CD8-positive, alpha-beta memory T cell (primary cell): ENCODE measurements at places on chromosomes 4 and X. TPM values are rescaled to one million over a fixed set of nuclear protein-coding genes. Genes with fewer than 3 reads are reported as not detected.

DNA sequence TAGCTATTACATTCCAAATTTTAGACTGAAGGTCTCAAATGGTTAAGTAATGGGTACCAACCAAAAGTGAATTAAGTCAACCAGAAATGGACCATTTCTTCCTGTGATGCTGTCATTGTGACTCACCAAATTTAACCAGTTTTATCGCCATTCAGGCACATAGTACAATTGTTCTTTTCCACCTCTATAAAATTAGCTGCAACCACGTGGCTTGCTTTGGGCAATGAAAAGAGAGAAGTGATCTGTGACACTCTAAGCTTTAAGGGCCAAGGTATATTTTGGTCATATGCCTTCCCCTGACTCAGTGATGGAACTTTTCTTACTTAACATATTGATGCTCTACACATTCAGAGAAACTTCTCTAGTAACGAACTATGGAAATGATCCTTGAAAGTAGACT is 20.3 kb upstream of the PHF8 start:
- no peak overlapping the region for H3K4me3 ChIP-seq
- no peaks in the 10 kb centered on the region for H3K27me3 ChIP-seq

DNA sequence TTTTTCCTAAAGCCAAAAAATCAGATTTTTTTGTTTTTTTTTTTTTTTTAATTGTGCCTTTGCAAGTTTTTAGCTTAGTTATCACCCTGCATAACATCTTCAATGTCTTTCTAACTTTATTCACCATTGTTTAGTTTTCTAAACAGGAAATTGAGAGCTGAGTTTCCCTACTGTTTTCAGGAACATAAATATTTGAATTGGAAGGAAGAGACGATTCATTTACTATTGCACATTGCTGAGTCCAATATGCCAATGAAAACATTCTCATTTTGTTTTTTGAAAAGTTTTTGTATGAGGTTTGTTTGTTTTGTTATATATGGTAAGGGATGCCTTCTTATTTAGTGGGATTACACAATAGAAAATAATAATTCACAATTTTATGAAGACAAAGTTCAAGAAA is 148.4 kb downstream of the ANKRD50 start:
- H3K36me3 ChIP-seq: no peaks in the 10 kb centered on the region
- no peaks in the 10 kb centered on the region for H3K4me1 ChIP-seq
- DNase-seq: no peak

DNA sequence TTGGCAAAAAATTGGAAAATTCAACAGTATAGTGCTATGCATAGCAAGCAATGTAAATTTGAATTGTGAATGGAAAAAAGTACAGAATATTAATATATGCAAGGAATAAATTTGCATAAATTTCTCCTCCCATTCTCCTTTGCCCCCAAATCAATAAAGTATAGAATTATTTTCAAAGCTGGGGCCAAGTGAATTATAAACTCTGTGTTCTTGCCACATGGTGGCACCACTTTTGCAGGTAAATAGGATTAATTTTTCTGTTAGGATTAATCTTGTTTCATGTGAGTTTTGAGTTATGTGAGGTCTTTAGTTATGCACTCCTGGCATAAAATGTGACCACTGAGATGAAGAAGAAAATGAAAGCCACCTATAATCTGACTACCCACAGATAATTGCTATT is 19.9 kb downstream of the COPS4 start:
- peaks cover 28% of the 10 kb centered on the region for H3K36me3 ChIP-seq
- H3K27ac ChIP-seq: no peak overlapping the region
- H3K4me3 ChIP-seq: no peak overlapping the region
- no peaks in the 10 kb centered on the region for H3K27me3 ChIP-seq
- DNase-seq: no peak

- no peak overlapping the region for H3K4me3 ChIP-seq
- H3K36me3 ChIP-seq: no peaks in the 10 kb centered on the region
- H3K27me3 ChIP-seq: no peaks in the 10 kb centered on the region
Observed at GRCh38 chrX:7852166-7852565, 9.2 kb downstream of the VCX start.

DNA sequence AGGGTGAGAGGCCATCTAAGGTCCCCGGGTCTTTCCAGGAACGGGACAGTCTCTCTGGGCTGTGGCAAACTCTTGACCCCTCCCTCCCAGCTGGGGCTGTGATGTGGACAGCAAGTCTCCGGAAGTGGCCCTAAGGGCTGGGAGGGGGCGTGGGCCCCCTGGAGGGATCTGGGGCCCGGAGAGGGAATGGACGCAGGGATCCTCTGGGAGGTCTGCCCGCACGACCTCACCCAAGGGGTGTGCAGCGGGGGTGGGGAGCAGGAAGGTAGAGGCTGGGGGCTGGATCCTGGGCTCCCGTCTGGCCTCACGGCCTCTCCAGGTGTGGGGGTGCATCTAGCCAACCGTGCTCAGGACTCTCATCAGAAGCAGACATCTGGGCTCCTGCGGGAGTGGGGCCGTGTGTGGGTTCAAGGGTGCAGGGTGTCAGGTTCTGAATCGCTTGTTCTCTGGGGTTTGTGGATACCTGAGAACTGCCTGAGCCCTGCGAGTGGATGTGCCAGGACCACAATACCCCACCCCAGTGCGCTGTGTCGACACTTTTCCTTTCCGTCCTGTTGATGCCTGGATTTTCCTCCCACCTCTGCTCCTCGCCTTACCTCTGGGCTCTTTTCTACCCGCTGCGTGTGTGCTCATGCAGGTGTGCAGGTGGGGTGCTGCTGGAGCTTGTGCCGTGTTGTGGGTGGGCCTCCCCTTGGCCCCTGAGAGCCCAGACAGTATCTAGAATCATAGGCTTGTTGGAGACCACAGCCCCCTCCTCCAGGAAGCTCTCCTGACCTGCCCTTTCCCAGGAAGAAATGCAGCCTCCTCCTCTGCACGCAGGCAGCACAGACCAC is 915 bp downstream of the CPZ start:
- no peak for DNase-seq
- peak overlapping the region; percentile 51 for H3K27ac ChIP-seq
- H3K4me3 ChIP-seq: no peak overlapping the region
- H3K4me1 ChIP-seq: no peaks in the 10 kb centered on the region
- no peaks in the 10 kb centered on the region for H3K36me3 ChIP-seq
- no peaks in the 10 kb centered on the region for H3K27me3 ChIP-seq

- H3K4me1 ChIP-seq: no peaks in the 10 kb centered on the region
- no peaks in the 10 kb centered on the region for H3K36me3 ChIP-seq
- no peak overlapping the region for H3K27ac ChIP-seq
- no peak for DNase-seq
Observed at GRCh38 chr4:184056877-184057276, 151.8 kb downstream of the STOX2 start.

- H3K27ac ChIP-seq: no peak overlapping the region
- H3K4me1 ChIP-seq: no peaks in the 10 kb centered on the region
- H3K27me3 ChIP-seq: no peaks in the 10 kb centered on the region
- H3K4me3 ChIP-seq: no peak overlapping the region
Observed at GRCh38 chrX:31670245-31670644, 598.4 kb upstream of the FTHL17 start.

- H3K27me3 ChIP-seq: no peaks in the 10 kb centered on the region
- no peaks in the 10 kb centered on the region for H3K36me3 ChIP-seq
- no peak overlapping the region for H3K4me3 ChIP-seq
- no peak overlapping the region for H3K27ac ChIP-seq
- no peak for DNase-seq
- no peaks in the 10 kb centered on the region for H3K4me1 ChIP-seq
Observed at GRCh38 chr4:53551958-53552357, 39.3 kb downstream of the LNX1 start.

GRCh38 chr4:11495291-11495690 is 66.6 kb upstream of the HS3ST1 start:
- H3K27me3 ChIP-seq: no peaks in the 10 kb centered on the region
- DNase-seq: no peak
- no peaks in the 10 kb centered on the region for H3K36me3 ChIP-seq
- H3K27ac ChIP-seq: no peak overlapping the region

GRCh38 chr4:76449362-76449767 is 14.3 kb downstream of the SHROOM3 start:
- H3K27me3 ChIP-seq: no peaks in the 10 kb centered on the region
- no peaks in the 10 kb centered on the region for H3K4me1 ChIP-seq
- no peak for DNase-seq
- no peak overlapping the region for H3K4me3 ChIP-seq
- no peak overlapping the region for H3K27ac ChIP-seq

DNA sequence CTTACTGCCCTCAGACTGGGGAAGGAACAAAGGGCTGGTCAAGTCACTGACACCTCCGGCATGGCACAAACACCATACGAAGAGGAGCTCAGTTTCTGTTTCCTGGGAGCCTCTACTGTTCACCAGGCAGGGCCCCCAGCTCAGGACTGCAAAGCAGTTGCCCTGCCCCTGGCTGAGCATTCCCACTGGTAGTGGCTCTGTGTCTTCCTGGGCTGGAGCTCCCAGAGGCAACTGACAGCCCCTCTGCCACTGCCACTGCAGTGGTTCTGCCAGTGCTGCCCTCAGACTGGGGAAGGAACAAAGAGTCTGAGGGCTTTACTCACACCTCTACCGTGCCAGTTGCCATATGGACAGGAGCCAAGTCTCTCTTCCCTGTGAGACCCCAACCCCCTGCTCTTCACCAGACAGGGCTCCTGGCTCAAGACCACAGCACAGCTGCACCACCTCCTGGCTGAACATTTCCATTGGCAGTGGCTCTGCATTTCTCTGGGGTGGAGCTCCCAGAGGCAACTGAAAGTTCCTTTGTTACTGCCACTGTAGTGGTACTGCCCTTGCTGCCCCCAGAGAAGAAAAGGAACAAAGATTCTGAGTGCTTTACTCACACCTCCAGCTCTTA is 67.9 kb downstream of the SMARCA5 start:
- no peaks in the 10 kb centered on the region for H3K36me3 ChIP-seq
- no peaks in the 10 kb centered on the region for H3K27me3 ChIP-seq
- no peak for DNase-seq
- H3K4me3 ChIP-seq: no peak overlapping the region

- no peak for DNase-seq
- no peaks in the 10 kb centered on the region for H3K27me3 ChIP-seq
- peaks cover 44% of the 10 kb centered on the region for H3K4me1 ChIP-seq
- no peak overlapping the region for H3K4me3 ChIP-seq
- H3K27ac ChIP-seq: no peak overlapping the region
Observed at GRCh38 chr4:3046623-3047022, 27.7 kb downstream of the HTT-AS start.

- no peak for DNase-seq
- H3K27me3 ChIP-seq: no peaks in the 10 kb centered on the region
- H3K27ac ChIP-seq: no peak overlapping the region
- no peaks in the 10 kb centered on the region for H3K36me3 ChIP-seq
- H3K4me1 ChIP-seq: no peaks in the 10 kb centered on the region
Observed at GRCh38 chr4:80927420-80927819, 103.1 kb upstream of the BMP3 start.

GRCh38 chr4:156512622-156513021 is 459.0 kb downstream of the PDGFC start:
- no peaks in the 10 kb centered on the region for H3K27me3 ChIP-seq
- no peaks in the 10 kb centered on the region for H3K36me3 ChIP-seq
- H3K27ac ChIP-seq: no peak overlapping the region
- H3K4me3 ChIP-seq: no peak overlapping the region
- H3K4me1 ChIP-seq: no peaks in the 10 kb centered on the region
- DNase-seq: no peak

GRCh38 chr4:144709793-144710525 is 64.0 kb downstream of the HHIP start:
- H3K36me3 ChIP-seq: no peaks in the 10 kb centered on the region
- no peaks in the 10 kb centered on the region for H3K27me3 ChIP-seq
- no peak for DNase-seq
- no peak overlapping the region for H3K4me3 ChIP-seq
- no peaks in the 10 kb centered on the region for H3K4me1 ChIP-seq

Gene ANXA3
- not detected for total RNA-seq

Gene DOK7
- total RNA-seq: not detected

Gene HGFAC
- not detected for total RNA-seq

Gene SLC49A3
- 0.80 TPM for total RNA-seq

Gene NOX1
- not detected for total RNA-seq

Gene HAND2
- not detected for total RNA-seq

Gene PCSK1N
- total RNA-seq: 3.2 TPM

Gene XKRX
- total RNA-seq: not detected

Gene GAGE2A
- total RNA-seq: not detected

Gene CLDN34
- total RNA-seq: not detected

Gene TIMM8A
- total RNA-seq: 43.3 TPM

Gene STK32B
- not detected for total RNA-seq

Gene FAM53A
- 1.9 TPM for total RNA-seq
